ENCODE measurements at places on chromosomes 16 and 17. TPM values are rescaled to one million over a fixed set of nuclear protein-coding genes. Genes with fewer than 3 reads are reported as not detected.
A peak's percentile ranks its signal among the peaks of the same experiment; 100 is the strongest.

CCDC144A gene
- total RNA-seq: 9.5 TPM

DYNLRB2 gene
- total RNA-seq: not detected

CD300A gene
- 19.0 TPM for total RNA-seq

SPHK1 gene
- total RNA-seq: 26.5 TPM

DNA sequence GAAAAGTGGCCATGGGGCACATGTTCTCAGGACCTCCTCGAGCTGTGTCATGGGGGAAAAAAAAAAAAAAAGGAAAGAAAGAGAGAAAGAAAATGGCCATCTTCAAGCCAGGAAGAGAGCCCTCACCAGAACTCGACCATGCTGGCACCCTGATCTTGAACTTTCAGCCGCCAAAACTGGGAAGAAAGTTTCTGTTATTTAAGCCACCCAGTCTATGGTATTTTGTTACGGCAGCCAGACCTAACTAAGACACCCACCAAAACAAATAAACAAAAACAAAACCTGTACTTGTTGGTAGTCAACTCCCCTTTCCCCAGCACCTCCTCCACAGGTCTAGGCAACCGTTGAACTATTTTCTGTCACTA lies 26.1 kb upstream of the SLC13A2 start:
- DNase-seq: no peak

- no peak for DNase-seq
These were observed 31.3 kb downstream of the TBC1D3B start for GRCh38 chr17:36144981-36145729.

DNA sequence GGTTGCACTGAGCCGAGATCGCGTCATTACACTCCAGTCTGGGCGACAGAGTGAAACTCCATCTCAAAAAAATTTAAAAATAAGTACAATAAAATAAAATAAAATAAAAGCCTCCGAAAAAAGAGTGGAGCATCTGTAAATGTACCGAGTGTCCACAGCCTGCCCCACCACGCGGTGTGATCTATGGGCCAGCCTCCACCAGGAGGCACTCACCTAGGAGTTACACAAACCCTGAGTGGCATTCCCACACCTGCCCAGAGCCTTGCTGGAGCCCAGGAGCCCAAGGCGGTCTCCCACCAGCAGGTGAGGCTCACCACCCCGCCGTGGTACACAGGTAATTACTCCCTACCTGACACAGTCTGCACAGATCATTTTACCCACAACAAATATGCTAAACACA lies 183.2 kb downstream of the ZNF423 start:
- no peak for DNase-seq

GRCh38 chr17:50475362-50475761 lies 3.3 kb upstream of the RSAD1 start:
- no peak for DNase-seq

DNA sequence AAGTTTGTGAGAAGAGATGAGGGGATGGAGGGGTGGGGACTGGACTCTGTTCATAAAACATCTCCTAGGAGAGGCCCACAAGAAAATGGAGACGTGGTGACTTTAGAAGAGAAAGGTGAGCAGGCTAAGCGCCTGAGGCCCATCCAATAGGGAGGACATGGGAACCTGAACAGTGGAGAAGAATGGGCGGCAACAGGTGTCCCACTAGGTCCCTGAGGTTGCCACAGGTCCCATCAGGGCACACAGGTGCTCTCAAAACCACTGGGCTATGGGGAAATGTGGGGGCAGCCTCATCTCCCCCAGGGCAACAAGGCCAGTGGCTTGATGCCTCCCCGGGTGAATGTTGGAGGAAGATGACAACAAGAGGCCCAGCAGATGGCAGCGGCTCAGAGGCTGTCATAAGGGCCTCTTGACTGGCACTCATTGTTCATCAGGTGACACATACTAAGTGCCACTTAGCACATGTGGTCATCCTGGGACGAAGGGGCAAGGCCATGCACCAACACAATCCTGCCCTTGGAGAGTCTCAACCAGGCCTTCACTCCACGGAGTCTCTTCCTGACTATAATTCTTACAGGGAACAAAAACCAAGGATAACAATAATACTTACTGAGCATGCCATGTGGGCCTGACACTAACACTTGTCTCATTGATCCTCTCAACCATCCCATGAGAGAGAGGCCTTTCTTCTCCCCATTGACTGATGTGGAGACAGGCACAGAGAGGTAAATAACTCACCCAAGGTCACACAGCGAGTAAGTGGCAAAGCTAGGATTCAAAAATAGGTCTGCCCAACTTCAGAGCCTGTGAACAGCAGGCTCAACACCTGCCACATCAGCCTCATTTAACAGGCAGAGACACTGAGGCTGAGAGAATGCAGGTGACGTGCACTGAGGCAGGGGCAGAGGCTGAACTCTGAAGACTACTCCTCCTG lies 38.0 kb downstream of the CUEDC1 start:
- DNase-seq: no peak

DNA sequence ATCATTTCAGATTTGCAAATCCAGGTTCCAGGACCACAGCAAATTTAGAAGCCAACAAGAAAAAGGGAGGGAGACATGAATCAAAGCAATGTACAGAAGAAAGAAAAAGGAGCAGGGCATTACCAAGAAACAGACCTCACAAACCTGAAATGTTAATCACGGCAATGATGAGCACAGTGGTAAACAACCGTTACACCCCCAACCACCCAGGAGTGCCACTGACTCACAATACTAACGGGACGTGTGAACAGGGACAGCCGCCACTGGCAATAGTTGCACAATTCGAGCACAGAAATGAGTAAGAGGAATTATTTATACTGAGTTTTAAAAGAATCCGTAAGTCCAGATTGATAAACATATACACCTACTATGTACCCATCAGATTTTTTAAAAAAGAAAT lies 13.8 kb downstream of the USP22 start:
- peak; percentile 43 for DNase-seq

DNA sequence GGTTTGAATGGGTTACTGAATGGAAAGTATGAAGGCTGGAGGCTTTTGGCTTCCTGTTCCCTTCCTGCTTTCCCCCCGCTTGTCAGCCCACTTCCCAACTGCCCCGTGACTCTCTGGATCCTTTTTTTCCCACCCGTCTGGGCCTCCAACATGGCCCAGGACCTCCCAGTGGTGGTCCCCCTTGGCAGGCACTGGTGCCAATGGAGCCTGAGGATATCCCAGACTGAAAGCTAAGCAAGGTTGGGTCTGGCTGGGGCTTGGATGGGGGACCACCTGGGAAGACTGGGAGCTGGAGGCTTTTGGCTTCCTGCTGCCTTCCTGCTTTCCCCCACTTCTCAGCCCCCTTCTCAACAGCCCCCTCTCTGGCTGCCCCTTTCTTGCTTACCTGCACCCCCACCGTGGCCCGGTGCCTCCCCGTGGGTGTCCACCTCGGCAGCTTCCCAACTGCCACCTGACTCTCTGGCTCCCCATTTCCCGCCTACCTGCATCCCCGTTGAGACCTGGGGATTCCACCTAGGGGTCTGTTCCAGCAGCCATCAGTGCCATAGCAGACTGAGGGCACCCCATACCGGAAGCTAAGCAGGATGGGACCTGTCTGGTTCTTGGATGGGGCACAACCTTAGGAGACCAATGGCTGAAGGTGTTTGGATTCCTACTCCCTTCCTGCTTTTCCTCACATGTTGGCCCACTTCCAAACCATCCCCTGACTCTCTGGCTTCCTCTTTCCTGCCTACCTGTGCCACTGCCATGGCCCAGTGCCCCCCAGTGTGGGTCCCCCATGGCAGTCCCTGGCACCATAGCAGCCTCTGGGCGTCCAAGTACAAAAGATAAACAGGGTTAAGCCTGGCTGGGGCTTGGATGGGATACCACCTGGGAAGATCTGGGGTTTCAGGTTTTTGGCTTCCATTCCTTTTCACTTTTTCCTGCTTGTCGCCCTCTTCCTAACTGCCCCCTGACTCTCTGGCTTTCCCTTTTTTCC lies 2295.3 kb downstream of the TP53TG3F start:
- DNase-seq: no peak

DNA sequence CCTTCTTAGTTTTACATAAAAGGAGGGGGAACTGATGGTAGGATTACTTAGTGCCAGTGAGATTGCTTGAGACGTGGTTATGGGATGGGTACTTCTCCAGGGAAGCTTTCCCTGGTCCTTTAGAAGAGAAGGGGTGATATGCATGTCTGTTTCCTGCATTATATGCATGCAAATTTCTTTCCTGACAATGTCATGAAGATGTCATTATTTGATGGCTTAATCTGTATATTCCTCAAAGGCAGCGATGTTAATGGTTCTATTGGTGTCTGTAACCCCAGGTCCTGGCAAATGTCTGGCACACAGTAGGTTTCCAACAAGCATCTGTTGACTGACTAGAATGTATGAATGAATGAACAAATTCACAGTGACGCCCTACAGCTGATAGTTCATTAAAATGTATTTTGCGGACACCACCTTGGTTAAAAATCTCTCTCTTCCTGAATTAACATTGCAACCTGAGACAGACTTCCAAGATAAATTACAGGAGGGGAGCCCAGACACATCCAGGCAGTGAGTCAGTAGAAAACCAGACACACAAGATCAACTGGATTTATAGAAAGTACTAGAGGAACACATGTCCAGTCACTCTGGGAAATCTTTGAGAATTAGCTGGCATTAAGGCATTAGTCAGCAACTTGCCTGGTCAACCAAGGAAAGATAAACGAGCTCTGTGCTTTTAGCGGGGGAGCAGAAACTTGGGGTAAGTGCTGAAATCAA lies 293.4 kb downstream of the XYLT1 start:
- no peak for DNase-seq
